ENCODE measurements at places on chromosomes 13 and 19.

GRCh38 chr19:7900401-7900870 lies 3.2 kb upstream of the MAP2K7 start:
- DNase-seq: no peak

GRCh38 chr13:44278166-44278565 lies 95.5 kb upstream of the SERP2 start:
- no peak for DNase-seq

GRCh38 chr13:55087085-55087484 lies 2053.6 kb upstream of the PRR20A start:
- DNase-seq: no peak

- no peak for DNase-seq
Observed at GRCh38 chr13:110511509-110512181, 49.9 kb downstream of the RAB20 start.

DNA sequence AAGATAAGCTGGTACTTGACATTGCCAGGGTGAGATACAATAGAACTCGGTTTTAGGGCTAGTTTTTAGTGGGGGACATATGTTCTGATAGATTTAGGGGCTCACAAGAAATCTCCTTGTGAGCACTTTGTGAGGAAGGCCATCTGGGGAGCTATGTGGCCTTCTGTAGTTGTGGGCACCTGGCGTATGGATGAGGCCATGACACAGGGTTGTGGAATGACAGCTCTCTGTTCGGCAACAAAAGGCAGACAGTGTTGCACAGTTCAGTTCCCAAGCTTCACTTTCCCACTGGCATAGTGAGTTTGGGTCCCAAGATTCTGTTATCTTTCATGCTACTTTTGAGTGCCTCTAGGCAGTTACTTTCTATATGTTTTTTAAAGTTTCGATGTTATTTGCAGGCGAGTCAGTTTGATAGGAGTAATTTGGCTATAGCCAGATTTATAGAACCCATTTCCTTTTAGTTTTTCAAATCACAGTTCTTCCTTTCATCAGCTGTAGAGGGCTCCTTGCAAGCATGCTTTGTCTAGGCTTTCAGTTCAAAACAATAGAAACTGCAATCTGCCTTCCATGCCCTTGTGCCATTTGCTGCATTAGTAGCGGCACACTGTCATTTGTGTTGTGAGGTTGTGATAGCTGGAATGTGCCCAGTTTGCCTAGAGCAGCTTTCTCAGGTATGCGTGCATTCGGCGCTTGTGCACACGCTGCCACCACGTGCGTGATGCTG lies 70.6 kb upstream of the TEX29 start:
- DNase-seq: no peak

DNA sequence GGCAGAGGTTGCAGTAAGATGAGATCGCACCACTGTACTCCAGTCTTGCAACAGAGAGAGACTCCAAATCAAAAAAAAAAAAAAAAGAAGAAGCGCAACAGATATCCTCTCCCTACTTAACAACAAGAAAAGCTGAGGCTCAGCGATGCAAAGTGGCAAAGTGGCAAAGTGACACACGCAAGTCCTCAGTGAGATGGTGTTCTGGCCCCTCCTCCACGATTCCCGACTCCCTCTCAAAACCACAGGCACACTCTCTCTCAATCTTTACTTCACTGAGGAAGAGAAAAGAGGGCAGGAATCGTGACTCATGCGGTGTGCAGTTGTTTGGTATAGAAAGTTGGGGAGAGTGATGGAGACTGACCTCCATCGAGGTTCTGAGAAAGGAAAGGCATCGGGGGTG lies 12.6 kb downstream of the FFAR2 start:
- DNase-seq: no peak

DNA sequence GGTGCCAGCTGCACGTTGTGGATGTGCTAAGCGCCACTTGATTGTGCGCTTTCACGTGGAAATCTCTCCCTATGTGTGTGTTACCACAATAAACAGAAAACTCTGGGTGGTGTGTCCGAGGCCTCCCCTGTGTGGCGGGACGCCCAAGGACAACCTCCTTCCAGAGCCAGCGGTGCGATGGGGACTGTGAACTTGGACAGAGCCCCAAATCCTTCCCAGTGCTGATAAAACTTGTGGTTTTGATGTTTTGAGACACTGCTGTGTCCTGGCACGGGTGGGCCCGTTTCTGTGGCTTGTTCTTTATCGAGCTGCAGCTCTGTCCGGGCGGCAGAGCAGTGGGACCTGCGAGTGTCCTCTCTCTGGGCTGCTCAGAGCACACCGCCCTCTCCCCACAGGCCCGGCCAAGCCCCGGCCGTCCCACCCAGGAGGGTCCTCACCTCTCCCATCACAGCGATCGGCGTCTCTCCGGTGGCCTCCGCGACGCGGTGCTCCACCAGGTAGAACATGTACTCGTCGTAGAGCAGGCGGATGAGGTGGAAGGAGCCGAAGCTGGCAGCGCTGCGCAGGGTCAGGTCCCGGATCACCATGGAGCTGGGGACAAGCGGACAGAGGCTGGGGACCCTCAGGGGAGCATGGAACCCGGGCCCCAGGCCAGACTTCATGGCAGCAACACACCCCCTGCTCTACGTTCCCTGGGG lies 18.8 kb upstream of the RANBP3 start:
- DNase-seq: no peak

GRCh38 chr13:107765724-107766401 lies 449.5 kb downstream of the LIG4 start:
- DNase-seq: no peak

- DNase-seq: no peak
Observed at GRCh38 chr19:49845414-49845813, 5.5 kb upstream of the PTOV1 start.

GRCh38 chr13:42924344-42924743 lies 67.7 kb downstream of the EPSTI1 start:
- DNase-seq: no peak

DNA sequence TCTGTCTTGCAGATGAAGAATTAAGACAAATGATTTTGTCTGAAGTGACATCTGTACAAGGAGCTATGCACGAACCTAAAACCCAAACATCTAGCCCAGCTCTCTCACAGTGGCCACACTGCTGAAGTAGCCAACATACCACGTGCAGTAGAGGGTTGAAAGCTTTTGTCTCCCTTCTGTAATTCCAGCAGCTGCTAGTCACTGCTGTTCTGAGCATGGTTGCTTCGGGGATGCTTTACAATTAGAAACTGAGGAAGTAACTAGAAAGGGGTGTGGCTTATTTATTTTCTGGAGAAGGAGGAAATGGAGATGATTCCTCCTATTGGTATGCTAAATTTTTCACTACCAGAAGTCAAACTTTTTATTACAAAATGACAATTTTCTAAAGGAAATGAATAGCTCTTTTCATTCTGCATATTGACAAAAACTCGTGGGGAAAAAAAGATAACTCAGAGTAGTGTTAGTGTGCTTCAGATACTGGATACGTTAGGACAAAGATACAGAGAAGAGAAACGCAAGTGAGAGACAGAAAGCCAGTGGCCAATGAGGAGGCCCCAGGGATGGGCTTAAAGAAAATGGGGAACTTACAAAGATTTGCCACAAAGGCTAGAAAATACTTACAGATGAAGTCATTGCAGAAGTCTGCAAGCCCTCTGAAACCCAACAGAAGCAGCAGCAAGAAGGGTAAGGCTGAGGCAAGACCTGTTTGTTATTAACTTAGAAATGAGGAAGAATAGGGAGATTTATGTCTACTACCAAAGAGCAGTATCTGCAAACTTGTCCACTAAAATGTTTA lies 192.7 kb upstream of the MIR17HG start:
- peak; percentile 54 for DNase-seq

DNA sequence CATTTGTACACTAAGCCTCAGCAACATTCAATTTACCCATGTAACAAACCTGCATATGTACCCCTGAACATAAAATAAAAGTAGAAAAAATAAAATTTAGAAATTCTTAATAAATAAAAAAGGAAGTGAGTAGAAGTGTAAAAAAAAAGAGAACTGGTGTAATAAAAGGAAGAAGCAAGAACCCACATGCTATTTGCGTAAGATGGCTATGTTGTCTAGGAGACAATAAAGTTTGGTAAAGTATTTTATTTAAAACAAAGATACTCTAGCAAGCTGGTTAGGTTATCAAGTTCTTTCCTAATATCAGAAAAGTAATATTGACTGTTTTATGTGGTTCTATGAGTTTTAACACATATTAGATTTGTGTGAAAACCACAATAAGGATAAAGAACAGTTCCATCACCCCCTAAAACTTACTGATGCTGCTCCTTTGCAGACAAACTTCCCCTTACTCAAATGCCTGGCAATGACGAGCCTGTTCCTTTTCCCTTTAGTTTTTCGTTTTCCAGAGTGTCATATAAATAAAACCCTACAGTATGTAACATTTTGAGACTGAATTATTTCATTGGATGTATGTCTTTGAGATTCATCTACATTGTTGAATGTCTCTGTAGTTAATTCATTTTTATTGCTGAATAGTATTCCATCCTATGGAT lies 98.9 kb downstream of the TNFSF13B start:
- DNase-seq: no peak

GRCh38 chr13:101916108-101916774 lies 463.8 kb downstream of the ITGBL1 start:
- DNase-seq: peak; percentile 48

DNA sequence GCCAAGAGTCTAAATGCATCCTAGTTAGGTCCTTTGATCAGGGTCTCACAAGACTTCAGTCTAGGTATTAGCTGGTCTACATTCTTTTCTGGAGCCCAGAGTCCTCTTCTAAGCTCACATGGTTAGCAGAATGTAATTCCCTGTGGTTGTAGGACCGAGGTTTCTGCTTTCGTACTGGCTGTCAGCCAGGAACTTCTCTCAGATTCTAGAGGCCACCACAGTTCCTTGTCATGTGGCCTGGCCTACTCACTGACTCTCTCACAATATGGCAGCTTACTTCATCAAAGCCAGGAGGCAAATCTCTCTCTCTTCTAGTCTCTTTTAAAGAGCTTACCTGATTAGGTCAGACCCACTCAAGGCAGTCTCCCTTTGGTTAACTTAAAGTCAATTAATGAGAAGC lies 82.9 kb downstream of the POU4F1 start:
- DNase-seq: no peak

DNA sequence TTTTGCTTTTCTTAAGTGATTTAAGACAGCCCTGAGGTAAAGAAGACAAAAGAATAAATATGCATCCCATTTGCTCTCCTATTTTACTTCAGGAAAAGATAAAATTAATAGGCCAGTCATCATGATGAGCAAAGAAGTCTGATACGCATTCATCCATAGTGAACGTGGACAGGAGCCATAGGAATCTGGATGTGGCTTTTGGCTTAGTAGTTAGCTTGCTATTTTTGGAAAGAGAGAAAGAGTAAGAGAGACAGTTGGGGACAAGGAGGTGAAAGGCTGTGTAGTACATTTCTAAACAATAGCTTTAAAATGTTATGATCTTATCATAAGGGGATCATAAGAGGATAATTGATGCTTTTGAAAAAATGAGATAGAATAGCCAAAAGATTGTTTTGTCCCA lies 545.2 kb downstream of the IRS2 start:
- no peak for DNase-seq

Data from cerebellar cortex (tissue), 1 donor.